ENCODE measurements at places on chromosomes 3 and 15.

DNA sequence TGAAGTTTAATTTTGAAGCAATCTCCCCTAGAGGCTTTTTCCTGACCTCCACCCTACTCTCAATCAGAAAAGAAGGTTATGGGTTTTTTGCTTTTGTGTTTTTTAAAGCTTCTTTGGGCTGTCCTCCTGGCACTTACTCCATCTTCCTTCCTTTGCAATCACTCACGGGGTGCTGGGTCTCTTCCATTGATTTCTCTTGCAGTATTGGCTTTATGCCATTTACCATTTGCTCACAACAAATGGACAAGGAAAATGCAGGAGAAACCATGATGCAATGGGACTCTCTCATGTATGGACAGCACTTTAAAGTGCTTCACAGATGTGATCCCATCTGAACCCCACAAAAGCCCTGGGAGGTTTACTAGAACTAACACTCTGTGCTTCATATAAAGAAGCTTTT is 57.5 kb downstream of the SST start:
- DNase-seq: no peak

- peak; percentile 61 for DNase-seq
Measured at GRCh38 chr3:113844622-113845222, 6.1 kb downstream of the GRAMD1C start.

DNA sequence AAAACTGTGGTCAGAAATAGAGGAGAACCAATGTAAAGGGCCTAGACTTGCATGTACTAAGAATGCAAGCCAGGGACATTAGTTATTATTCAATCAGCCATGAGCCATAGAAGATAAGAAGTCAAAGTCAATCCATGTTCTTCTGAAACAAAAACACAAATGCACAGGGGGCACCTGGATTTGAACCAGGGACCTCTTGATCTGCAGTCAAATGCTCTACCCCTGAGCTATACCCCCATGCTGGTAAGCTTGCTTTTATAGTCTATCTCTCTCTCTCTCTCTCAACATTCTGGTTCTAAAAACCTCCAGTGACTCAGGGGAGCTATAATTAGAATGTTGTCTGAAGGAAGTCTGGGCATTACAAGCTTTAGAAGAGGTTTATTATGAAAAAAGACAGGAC is 85.6 kb upstream of the ACP3 start:
- DNase-seq: no peak

GRCh38 chr3:60980342-60980692 is 270.9 kb downstream of the FHIT start:
- DNase-seq: no peak

- DNase-seq: no peak
Measured at GRCh38 chr3:61090389-61091169, 160.7 kb downstream of the FHIT start.

- no peak for DNase-seq
Measured at GRCh38 chr3:153173758-153174516, 11.9 kb downstream of the RAP2B start.

DNA sequence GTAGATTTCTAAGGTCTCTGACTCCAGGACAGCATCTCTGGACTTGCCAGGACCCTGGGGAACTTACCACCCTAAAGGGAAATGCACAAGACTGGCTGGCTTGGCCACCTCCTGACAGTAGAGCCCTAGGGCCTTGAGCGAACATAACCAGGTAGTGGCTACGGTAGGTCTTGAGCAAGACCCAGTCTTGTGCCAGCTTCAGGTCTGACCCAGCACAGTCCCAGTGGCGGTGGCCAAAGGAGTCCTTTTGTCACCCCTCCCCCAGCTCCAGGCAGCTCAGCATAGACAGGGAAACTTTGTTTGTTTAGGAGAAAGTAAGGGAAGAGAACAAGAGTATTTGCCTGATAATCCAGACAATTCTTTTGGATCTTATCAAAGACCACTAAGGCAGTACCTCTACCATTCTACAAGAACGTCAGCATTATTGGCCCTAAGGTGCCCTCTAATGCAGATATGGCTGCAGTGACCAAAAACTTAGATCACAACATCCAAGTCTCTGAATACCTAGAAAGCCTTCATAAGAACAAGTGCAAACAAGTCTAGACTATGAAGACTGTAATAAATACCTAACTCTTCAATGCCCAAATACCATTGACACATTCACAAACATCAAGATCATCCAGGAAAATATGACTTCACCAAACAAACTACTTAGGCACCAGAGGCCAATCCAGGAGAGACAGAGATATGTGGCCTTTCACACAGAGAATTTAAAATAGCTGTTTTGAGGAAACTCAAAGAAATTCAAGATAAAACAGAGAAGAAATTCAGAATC is 38.7 kb upstream of the FBN1 start:
- DNase-seq: no peak

- DNase-seq: no peak
Measured at GRCh38 chr3:70570584-70570983, 258.1 kb upstream of the MDFIC2 start.

GRCh38 chr15:82895983-82896382 is 56.5 kb downstream of the HOMER2 start:
- DNase-seq: no peak

DNA sequence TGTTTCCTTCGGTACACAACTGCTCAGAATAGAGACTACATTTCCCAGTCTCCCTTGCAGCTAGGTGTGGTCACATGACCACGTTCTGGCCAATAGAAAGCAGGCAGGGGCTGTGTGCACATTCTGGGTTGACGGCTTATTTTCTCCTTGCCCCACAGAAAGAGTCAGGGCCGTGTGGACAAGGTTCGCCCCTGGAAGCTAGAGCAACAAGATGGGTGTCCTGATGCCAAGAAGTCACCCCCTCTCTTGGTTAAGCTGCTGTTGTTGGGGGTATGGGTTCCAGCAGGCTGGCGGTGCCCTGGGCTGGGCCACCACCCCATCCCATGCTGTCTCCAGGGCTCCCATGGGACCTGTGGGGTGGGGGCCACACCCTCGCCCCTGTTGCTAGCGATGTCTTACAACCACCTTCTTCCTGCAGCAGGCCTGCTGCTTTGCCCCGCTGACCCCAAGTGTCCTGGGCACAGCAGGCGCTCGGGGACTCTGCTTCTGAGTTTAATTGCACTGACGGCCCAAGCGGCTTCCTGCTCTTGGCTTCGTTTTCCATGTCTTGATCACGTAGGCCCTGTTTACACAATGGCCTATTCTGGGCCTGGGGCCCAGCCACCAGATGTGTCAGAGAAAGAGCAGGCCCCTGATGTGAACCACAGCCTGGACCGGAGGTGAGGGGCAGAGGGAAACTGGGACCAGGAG is 24.9 kb downstream of the ABTB1 start:
- DNase-seq: peak; percentile 74

DNA sequence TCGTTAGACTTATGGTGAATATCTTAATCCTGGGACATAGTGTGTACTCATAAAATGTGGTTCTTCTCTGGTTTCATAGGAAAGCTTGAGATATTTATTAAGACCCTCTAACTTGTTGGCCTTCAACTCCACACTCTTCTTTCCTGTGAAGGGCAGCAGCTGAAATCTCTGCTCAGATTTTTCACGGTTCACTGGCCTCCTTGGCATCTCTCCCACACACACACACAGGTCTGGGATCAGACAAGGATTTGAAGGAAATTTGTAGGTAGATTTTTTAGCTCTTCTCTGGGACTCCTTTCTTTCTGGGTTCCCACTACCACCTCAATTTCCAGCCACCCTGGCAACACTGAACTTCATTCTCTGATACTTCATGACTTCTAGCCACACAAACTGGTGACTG is 70.2 kb downstream of the MYRIP start:
- DNase-seq: no peak

DNA sequence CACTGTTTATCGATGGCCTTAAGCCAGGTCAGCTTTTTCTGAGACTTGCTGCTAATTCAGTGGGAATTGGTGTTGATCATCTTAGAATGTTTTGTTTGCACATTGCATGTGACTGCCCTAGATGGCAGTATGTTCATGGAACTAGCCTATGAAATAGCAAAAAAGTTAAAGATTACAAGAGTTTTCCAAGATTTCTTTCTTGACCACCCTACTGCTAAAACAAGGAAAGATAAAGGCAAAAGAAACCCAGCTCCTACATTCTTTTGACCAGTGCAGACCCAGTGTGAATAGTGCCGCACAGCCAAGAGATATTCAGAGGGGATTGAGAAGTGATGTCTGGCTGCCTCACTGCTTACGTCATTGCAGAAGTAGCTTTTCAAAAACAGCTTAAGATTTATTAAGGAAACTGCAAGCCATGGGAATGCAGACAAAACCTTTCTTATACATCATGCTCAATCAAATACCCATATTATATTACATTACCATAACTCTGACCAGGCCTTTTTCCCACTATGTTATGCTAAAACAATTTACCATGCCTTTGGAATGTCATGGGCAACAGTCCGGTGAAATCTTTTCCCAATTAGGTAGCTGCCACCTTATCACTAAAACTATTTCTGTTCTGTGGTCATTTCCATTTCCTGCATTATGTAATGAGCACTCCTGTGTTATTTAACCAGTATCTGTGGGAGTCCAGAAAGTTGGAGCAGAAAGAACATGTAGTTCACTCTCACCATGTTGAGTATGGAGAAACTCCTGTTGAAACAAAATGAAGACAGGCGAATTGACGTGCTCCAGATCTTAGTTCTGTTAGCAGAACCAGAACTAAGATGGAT is 6.0 kb downstream of the PHLDB2 start:
- DNase-seq: no peak

DNA sequence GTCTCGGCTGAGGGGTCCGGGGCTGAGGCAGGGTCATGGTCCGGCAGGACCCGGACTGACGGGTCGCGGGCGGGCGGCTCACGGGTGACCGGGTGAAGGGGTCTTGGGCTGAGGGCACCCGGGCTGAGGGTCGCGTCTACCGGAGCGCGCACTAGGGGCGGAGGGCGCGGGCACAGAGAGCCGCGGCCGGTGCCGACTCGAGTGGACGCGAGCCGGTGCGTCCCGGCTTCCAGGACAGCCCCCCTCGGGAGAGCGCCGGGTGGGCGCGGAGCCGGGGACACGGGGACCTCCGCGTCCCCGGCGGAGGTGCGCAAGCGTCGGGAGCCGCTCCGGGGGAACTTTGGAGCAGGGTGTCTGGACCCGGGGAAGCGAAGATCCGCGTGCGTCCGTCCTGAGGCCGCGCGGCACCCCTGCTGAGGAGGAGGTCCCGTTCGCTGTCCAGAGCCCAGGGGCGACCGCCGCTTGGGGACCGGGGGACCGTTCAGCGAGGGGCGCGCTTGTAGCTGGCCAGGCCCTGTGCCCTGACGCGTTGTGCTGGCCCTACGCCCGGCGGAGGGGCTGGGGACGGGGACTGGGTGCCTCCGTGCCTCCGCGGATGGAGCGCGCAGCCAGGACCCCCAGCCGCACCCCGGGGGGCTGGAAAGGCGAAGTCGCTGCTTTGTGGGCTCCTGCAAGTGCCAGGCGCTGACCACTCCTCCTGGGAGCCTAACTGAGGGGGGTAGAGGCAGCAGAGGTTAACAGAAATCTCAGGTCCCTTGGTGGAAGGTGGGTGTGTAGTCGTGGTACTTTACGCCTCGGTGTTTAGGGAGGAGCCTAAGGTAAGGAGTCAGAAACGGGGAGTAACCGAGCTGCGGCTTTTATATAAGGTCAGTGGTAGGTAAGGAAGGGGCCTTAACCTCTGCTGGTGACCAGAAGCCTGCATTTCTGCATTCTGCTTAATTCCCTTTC is at the start of gene PPARG:
Gene PPARG, plus strand, starts transcription at position 889 of the 948 bp plus-strand sequence. CDS start 90,642 bp downstream, outside the sequence.
- no peak for DNase-seq

- no peak for DNase-seq
Measured at GRCh38 chr15:96551196-96551595, 220.7 kb downstream of the NR2F2 start.

GRCh38 chr3:12472000-12472610 is 12.2 kb upstream of the TSEN2 start:
- DNase-seq: no peak

- peak; percentile 83 for DNase-seq
Measured at GRCh38 chr15:77821188-77821958, 188.7 kb upstream of the LINGO1 start.

- DNase-seq: no peak
Measured at GRCh38 chr3:148335612-148336011, 362.1 kb upstream of the AGTR1 start.

All from GM13977 (cell line).